ENCODE measurements at places on chromosomes 3 and 15.
A peak's percentile ranks its signal among the peaks of the same experiment; 100 is the strongest.

GRCh38 chr3:188562144-188562543 is 408.2 kb downstream of the LPP start:
- H3K27ac ChIP-seq, result no peak overlapping the region
- H3K4me1 ChIP-seq, result peaks cover 7% of the 10 kb centered on the region
- DNase-seq, result no peak
- H3K27me3 ChIP-seq, result no peaks in the 10 kb centered on the region
- H3K4me3 ChIP-seq, result no peak overlapping the region

GRCh38 chr3:64021922-64022321 is 1.4 kb downstream of the PSMD6 start:
- DNase-seq, result no peak
- peak overlapping the region; percentile 95 for H3K4me3 ChIP-seq
- H3K4me1 ChIP-seq, result peaks cover 21% of the 10 kb centered on the region
- peaks cover 16% of the 10 kb centered on the region for H3K36me3 ChIP-seq

GRCh38 chr15:64560998-64561397 is 100.6 kb downstream of the ZNF609 start:
- no peaks in the 10 kb centered on the region for H3K27me3 ChIP-seq
- H3K27ac ChIP-seq, result no peak overlapping the region
- no peak overlapping the region for H3K4me3 ChIP-seq

GRCh38 chr3:64650715-64651114 is 37.1 kb downstream of the ADAMTS9 start:
- peaks cover 4% of the 10 kb centered on the region for H3K36me3 ChIP-seq
- H3K4me1 ChIP-seq, result no peaks in the 10 kb centered on the region
- peak overlapping the region; percentile 59 for H3K27ac ChIP-seq
- DNase-seq, result no peak
- H3K27me3 ChIP-seq, result no peaks in the 10 kb centered on the region
- no peak overlapping the region for H3K4me3 ChIP-seq

DNA sequence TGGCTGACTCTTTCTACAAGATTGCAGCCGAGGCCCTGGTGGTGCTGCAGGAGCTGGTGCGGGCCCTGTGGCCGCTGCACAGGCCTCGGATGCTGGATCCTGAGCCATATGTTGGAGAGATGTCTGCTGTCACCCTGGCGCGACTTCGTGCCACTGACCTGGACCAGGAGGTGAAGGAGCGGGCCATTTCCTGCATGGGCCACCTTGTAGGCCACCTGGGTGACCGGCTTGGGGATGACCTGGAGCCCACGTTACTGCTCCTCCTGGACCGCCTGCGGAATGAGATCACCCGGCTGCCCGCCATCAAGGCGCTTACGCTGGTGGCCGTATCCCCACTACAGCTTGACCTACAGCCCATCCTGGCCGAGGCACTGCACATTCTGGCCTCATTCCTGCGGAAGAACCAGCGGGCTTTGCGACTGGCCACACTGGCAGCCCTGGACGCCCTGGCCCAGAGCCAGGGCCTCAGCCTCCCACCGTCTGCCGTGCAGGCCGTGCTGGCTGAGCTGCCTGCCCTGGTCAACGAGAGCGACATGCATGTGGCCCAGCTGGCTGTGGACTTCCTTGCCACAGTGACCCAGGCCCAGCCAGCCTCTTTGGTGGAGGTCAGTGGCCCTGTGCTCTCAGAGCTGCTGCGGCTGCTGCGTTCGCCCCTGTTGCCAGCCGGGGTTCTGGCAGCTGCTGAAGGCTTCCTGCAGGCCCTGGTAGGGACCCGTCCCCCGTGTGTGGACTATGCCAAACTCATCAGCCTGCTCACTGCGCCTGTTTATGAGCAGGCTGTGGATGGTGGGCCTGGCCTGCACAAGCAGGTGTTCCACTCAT is 20.3 kb downstream of the CAND2 start:
- H3K4me3 ChIP-seq, result no peak overlapping the region
- no peaks in the 10 kb centered on the region for H3K4me1 ChIP-seq
- no peak for DNase-seq
- no peak overlapping the region for H3K27ac ChIP-seq
- H3K27me3 ChIP-seq, result no peaks in the 10 kb centered on the region
- peaks cover 59% of the 10 kb centered on the region for H3K36me3 ChIP-seq

GRCh38 chr3:124805671-124806070 is 75.4 kb downstream of the UMPS start:
- no peak overlapping the region for H3K4me3 ChIP-seq
- H3K27me3 ChIP-seq, result no peaks in the 10 kb centered on the region
- no peak for DNase-seq
- H3K4me1 ChIP-seq, result no peaks in the 10 kb centered on the region

DNA sequence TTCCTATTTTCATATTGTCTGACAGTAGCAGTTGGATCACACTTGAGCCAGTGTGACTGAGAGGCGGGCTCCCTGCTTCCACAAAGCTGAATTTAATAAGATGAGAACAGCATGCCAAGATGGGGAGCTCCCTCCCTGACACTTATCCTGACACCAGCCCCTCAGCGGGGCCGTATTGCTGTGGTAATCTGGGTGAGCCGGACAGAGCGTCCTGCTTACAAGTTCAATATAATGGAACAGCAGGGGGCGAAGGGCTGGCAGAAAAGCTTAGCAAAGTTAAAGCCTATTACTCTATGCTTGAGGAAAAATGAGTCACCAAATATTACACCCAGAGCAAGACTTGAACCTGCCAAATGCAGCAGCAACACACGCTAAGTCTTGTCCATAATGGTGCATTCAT is 163.8 kb upstream of the CMC1 start:
- no peak overlapping the region for H3K4me3 ChIP-seq
- no peaks in the 10 kb centered on the region for H3K27me3 ChIP-seq
- no peak for DNase-seq
- H3K36me3 ChIP-seq, result no peaks in the 10 kb centered on the region

GRCh38 chr3:14262212-14262611 is 83.6 kb downstream of the LSM3 start:
- no peak for DNase-seq
- H3K4me1 ChIP-seq, result peaks cover 3% of the 10 kb centered on the region
- H3K36me3 ChIP-seq, result no peaks in the 10 kb centered on the region
- H3K27ac ChIP-seq, result no peak overlapping the region
- H3K27me3 ChIP-seq, result peaks cover 5% of the 10 kb centered on the region
- no peak overlapping the region for H3K4me3 ChIP-seq
